Stimulated activated CD4-positive, alpha-beta T cell treated with anti-CD3 and anti-CD28 coated beads, TNF-alpha, amount 100 ng/mL, for 4 hours (primary cell): ENCODE measurements at places on chromosomes 5 and 9.

DNA sequence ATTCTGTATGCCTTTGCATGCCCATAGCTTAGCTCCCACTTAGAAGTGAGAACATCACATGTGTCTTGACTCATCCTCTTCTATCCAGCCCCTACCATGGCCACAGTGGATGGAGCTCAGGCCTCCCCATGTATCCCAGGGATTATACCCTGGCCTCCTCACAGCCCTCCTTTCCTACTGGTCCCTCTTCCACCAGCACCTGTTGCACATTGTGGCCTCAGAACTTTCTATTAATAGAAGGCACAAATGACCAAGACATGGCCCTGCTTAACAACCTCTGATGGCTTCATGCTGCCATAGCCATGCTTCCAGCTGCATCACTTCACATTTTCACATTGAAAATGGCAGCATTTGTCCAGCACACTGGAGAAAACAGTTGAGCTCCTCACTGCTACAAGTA, 315.4 kb downstream of the CDK5RAP2 start:
- DNase-seq = no peak

GRCh38 chr9:95137587-95138145, 179.8 kb downstream of the FANCC start:
- no peak for DNase-seq

DNA sequence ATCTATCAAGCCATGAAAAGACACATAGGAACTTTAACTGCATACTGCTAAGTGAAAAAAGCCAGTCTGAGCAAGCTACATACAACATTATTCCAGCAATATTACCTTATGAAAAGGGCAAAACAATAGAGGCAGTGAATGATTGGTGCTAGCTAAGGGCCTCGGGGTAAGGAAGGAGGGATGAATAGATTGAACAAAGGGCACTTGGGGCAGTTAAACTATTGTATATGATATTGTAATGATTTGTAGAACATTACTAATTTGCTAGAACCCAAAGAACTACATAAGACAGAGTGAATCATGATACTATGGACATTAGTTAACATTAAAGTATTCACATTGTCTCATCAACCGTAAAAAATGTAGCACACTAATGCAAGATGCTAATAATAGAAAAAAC, 218.3 kb downstream of the FBXO4 start:
- DNase-seq = no peak

- DNase-seq = no peak
These were observed 202.2 kb downstream of the RFK start for GRCh38 chr9:76192013-76192412.

DNA sequence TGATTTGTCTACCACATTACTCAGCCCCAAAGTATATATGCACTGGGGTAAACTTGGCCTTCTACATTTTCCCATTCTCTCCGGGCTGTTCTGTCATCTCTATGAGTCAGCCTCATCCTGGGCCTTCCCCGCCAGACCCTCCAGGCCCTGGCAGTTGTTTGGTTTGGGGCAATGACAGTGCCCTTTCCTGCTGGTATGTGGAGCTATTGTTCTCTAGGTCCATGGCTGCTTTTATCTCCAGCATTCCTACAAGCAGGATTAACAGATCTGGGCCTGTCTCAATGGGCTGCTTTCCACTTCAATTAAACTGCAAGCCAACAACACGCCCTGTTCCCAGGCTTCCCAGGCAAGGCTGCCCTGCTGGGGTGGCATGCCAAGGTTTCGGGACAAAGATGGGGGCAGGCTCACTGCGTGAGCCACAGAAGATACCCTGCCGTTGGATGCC, 136.4 kb downstream of the SLIT3 start:
- DNase-seq = no peak

GRCh38 chr5:90982576-90982975, 400.5 kb downstream of the ARRDC3 start:
- no peak for DNase-seq

DNA sequence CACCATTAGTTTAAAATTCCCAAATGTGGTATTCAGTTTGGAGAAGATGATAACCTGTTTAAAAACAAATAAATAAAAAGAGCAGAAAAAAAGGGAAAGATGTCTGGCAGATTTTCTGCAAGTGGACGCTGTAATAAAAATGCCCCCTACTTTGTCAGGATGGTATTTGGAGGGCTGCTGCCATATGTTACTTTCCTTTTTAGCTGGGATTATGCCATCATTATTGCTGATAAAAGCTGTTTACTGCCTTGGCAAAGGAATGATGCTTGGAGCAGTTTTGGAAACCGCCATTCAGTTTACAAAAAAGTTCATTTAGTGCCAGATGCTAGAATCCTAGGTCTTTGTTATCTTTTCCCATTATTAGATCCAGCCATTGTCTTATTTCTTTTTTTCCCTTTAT, 104.8 kb downstream of the PBX3 start:
- no peak for DNase-seq

DNA sequence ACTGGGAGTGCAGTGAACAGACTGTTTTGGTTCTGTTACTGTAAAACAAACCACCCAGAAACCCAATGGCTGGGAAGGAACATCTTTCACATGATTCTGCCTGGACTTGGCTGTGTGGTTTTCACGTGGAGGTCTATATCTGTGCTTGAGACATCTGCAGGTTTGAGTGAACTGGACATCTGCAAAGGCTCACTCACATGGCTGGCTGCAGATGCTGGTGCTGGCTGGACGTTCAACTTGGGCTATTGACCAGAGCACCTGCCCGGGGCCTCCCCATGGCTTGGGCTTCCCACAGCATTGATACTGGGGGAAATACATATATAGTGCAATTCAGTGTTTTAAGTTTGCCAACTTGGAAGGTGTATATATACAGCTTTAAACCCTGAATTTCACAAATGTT, 6.8 kb downstream of the CTSL start:
- DNase-seq = no peak

DNA sequence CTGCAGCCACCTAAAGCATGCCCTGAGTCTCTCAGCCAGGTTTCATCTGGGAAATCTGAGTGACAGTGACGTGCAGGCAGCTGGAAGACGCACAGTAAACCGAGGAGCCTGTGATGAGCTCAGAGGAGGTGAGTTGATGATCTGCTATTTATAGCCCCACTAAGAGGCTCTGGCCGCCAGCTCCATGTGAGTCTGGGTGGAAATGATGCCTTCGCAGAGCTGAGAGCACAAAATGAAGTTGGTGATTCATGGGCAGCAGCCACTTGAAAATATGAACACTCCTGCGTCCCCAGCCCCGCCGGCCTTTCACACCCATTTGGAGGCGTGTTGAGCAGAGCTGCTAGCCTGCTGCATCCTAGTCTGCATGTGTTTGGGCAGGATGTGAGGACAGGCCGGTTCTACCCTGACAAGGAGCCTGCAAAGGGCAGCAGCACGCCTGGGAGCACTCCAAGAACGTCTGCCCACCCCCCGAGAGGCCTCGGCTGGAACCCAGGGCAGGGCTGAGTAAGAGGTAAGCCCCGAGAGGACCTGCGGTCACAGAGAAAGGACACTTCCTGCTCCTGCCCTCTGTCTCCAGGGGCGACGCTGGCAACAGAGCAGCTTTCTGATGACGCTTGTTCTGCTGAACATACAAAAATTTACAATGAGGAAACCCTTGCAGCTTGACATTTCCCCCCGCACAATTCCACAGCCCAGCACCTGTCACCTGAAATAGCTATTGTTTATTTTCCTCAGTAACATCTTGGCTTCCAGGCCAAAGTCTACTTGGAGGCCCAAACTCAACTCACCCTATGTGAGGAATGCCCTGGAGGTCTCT, 25.1 kb upstream of the CDKN2AIPNL start:
- DNase-seq = no peak

- no peak for DNase-seq
These were observed 35.8 kb upstream of the FCN2 start for GRCh38 chr9:134844821-134845220.

DNA sequence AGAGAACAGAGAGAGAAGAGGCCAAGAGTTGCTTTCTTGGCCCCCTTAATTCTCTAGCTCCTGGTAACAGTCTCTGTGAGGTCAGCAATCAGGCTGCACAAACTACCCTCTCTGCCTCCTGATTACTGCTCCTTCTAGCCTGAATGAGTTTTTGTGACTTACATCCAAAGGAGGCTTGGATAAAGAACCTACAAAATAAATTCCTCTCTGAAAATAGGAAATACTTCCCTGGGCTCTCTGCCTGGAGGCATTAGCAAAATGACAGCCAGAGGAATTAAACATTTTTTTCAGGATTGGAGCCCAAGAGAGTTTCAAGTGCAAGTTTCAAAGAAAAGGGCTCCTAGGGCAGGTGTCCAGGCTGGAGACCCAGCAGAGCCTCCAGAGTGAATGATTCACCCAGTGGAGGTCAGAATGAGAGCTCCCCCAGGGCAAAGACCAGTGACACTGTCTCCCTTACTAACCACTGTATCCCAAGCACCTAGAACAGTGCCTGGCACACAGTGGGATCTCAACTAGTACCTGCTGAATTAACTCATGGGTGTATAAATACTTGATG, 162.5 kb downstream of the SPOCK1 start:
- DNase-seq = no peak
